C1 segment of cervical spinal cord (tissue), 14 donors: ENCODE measurements at places on chromosomes 6 and 20.

DNA sequence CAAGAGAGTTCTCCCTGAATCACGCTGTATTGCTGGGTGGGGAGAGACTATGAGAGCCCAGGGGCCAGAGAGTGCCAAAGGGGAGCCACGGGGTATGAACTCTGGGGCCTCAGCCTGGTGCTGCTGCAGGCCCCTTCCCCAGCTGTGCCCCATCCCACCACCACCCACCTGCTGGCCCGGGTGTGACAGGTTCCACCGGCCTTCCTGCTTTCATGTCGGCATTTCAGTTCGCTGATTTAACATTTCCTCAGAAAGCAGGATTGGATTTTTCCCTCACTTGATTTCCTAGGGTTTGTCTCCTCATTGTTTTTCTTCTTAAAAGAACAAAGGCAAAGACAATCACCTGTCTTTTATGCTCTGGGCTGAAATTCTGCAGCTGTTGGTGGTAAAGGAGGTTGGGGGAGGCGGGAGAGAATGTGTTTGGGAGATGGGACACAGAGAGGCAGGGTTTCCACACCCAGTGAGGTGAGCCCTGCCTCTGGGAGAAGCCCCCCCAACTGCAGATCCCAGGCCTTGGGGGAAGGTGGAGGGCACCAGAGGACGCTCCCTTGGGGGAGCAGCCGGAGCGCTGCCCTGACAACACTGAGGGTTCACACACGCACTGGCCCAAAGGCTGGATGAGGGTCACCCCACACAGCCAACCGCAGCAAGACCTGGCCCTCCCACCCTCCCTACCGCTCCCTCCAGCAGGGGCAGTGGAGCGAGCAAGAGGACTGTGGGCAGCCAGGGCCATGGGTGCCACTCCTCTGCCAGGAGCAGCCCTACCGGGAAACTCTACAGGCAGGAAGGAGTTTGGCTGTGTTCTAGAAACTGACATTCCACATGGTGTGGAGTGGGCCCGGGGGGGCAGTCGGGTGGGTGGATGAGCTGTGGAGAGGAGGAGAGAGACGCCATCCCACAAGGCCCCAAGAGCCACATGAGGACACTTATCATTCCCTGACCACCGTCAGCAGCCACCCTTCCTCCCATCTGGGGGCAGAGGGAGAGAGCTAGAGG lies 10.5 kb upstream of the MLN start:
- no peak for DNase-seq

- no peak for DNase-seq
These were observed 27.3 kb upstream of the SHLD1 start for GRCh38 chr20:5722927-5723326.

DNA sequence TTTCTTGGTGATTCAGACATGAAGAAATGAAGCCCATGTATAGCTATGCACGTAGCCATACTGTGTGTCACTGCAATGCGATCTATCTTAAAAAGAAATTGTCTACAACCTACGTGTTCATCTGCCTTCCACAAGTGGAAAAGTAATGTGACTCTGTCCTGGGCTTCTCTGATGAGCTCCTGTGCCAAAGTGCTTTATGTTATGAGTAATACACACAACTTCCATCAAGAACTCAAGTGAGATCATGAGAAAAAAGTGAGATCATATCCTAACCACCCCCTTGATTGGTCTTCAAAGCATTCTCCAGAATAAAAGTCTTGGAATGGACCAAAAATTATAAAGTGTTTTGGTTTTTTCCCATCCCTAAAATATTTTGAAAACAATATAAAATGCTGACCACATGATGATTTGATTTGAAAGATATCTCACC lies 114.3 kb downstream of the DST start:
- no peak for DNase-seq

GRCh38 chr6:56643379-56644089 lies 845 bp upstream of the DST start:
- no peak for DNase-seq

DNA sequence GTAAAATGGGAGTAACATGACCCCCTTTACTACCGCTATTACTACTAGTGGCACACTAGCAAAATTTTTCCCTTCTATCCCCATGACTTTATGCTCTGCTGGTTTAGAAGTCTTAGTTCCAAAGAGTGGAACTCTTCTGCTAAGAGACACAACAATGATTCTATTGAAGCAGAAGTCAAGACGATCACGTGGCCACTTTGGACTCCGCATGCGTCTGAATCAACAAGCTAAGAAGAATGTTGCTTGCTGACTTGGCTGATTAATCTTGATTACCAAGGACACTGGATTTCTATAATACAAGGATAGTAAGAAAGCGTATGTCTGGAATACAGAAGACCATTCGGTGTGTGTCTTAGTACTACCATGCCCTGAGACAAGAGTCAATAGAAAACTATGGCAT lies 244.7 kb upstream of the BTBD3 start:
- no peak for DNase-seq

DNA sequence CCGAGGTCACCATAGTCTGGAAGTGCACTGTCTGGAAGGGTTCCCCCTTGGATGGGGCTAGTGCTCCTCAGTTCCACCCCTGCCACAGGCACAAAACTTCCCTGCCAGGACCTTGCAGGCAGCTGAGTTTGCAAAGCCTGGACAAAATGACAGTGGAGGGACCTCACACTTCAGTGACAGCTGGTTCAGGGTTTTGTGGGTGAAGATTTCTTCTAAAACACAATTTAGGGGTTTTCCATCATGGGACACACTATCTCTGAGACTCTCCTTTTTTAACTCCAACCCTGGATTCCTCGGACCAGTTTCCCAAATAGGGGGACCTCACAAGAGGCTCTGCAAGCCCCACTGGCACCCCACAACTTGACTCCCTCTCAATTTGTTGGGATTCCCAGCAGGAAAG lies 33.6 kb upstream of the PREX1 start:
- no peak for DNase-seq

DNA sequence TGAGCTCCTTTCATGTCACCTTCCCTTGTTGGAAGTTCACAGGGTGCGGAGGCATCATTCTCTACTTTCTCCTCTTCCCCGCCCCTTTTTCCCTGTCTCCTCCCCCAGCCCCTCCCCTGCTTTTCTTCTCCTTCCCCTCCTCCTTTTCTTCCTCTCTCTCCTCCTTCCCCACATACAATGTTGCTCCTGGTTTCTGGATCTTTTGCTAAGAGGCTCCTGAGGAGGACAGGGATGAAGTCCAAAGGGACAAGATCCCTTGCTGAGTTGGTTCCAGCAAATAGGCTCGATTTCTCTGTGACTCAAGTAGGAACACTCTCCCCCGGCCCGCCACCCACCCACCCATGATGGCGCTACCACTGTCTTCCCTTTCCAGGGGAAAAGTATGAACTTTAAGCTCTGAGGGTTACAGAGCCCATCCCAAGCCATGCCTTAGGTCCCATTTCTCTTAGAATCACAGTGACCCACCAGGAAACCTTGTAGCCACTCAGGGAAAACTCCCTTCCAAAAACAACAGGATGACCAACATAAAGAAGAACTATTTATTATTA lies 852 bp upstream of the TFEB start:
- no peak for DNase-seq

- no peak for DNase-seq
These were observed 738.6 kb upstream of the GJE1 start for GRCh38 chr6:141394125-141394536.

DNA sequence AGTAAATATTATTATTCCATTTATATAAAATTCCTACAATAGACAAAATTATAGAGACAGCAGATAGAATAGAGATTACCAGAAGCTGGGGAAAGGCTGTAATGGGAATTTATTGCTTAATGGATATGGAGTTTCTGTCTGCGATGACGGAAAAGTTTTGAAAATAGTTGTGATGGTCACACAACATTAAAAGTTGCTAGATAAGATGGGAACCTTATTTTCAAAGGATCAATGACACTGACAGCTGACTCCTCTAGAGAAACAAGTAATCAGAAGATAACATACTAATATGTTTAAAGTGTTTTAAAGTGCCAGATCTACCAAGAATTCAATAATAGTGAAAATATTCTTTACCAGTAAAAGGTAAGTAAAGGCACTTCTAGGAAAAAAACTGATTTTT lies 236.3 kb downstream of the HIVEP2 start:
- no peak for DNase-seq

- DNase-seq = no peak
These were observed 56.6 kb downstream of the PHF20 start for GRCh38 chr20:35828434-35828833.

- DNase-seq = no peak
These were observed 92.6 kb downstream of the MAP3K7 start for GRCh38 chr6:90494067-90494780.
